Activated CD4-positive, alpha-beta T cell treated with anti-CD3 and anti-CD28 coated beads, Interleukin-2, amount 10 ng/mL, durations not matched to agents 24 days and 14 days (primary cell): ENCODE measurements at places on chromosomes 5 and 9. TPM values are rescaled to one million over a fixed set of nuclear protein-coding genes. Genes with fewer than 3 reads are reported as not detected.

GRCh38 chr5:26492906-26493459 lies 545.4 kb downstream of the CDH9 start:
- DNase-seq, result no peak

GRCh38 chr5:41878643-41879478 lies 8.6 kb upstream of the OXCT1 start:
- DNase-seq, result no peak

DNA sequence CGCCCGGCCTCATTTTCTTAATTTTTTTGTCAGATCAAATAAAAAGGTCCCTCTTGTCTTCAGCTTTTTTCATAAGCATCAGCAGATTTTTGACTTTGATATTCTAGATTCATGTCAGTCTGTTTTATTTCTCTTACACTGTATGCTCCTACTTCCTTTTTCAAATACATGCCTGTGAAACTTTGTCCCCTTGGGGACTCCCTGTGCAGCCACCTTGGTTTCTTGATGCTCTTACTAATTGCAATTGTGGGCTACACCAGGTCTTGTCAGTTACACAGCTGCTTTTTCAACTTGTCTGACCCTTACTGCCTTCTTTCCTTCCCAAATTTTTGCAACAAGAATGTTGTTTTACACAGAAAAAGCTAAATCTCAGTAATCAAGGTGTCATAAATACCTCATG lies 238.2 kb upstream of the KCNN2 start:
- DNase-seq, result peak; percentile 8

DNA sequence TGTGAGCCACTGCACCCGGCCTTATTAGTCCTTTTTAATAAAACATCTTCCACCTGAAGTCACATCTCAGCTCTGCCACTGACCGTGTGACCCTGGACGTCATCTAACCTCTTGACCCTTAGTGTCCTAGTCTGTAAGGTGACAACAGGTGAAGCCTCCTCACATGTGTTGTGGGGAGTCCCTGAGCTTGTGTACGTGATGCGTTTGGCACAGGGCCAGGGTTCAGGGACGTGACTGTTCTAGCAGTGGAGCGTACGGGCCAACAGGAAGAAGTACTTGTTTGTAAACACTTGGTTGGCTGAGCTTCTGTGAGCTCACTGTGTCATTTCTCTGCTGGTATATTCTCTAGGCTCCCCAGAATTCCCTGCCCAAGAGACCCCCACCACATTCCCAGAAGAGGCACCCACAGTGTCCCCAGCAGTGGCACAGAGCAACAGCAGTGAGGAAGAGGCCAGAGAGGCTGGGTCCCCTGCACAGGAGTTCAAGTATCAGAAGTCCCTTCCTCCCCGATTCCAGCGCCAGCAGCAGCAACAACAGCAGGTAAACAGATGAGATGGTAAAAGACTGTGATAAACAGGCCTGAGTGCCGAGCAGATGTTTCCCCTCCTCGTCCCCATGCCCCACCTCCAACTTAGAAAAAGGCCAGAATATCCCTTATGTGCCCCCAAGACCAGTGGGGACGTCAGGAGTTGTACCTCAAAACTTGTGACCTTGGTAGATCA lies 35.3 kb upstream of the POMT1 start:
- DNase-seq, result no peak

DNA sequence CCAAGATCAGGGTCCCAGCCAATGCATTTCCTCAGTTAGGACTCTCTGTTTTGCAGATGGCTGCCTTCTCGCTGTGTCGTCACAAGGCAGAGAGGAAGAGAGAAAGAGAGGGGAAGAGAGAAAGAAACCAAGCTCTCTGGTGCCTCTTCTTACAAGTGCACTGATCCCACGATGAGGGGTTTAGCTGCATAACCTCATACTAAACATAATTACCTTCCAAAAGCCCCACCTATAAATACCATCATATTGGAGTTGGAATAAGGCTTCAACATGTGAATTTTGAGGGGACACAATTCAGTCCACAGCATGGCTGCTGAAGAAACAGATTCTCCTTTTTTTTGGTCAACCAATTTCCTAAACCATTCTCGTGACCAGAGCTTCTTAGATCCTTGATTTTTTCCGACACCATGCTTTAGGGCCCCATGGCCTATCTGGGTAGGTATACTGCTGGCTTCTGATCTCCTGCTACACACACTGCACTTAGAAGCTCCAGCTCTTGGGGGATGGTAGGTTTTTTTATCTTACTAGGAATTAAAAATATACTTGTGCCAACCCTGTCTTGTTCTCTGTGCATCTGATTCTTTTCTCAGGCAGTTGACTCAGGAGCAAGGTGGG lies 5.1 kb downstream of the CAMK4 start:
- peak; percentile 80 for DNase-seq

DNA sequence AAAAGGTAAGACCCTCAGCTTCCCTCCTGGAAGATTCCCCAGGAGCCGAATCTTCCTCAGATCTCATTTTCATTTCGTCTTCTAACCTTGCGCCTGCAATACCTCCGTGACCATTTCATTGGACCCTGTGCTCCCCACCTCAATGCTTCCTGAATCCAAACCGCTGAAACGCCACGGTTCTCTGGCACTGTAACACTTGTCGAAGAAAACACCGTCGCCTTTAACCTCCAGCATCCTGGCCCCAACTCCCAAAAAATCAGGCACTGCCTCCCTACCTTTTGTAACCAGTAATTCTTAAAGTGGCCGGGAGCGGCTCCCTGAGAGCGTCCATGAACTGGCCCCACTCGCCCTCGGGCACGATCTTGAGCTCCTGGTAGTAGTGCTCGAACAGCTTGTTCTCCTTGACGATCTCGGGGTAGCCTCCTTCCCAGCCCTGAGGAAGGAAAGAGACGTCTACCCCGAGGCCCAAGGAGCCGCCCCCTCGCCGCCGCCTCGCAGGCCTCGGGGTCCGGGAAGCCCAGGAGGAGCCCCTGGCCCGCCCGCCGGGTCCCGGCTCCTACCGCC lies 438 bp downstream of the NSUN2 start:
- no peak for DNase-seq

The TLR4 gene
- not detected in 2 replicates for total RNA-seq

GRCh38 chr9:124179196-124180071 lies 78.3 kb upstream of the NEK6 start:
- peak; percentile 47 for DNase-seq

GRCh38 chr5:119385536-119386128 lies 29.8 kb downstream of the TNFAIP8 start:
- DNase-seq, result no peak

- DNase-seq, result no peak
Measured at GRCh38 chr5:148984345-148984744, 78.5 kb downstream of the SH3TC2 start.

DNA sequence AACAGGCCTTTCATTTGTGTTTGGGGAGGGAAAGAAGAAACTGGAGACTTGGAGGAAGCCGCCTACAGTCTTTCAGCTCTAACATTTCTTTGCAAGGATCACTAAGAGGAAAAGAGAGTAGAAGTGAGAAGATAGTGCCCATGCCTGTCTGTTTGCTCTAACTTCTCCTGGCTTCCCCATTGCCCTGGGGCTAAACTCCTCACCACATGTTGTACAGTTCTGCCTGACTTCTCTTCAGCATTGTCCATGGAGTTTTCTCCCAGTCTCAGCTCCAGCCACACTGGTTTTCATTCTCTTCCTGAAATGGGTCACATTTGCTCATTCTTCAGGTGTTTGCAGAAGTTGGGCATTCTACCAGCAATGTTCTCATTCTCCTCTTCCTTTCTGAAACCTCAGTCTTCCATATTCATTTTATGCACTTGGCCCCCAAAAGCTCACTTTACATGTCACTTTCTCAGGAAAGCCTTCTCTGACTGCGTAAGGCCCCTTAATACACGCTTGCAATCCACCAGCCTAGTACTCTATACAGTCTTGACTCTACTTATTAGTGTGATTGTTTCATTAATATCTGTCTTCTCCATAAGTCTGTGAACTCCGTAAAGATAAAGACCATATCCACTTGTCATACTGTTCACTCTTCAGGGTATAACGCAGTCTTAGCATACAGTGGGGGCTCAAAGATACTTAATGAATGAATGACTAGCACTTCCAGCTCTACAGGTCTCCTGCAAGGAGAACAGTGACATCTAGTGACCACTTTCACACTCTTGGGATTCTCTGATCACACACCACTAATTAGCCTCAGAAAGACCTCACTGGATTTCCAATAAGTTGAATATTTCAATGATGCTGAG lies 40.2 kb upstream of the TRIM32 start:
- DNase-seq, result peak; percentile 59

- no peak for DNase-seq
Measured at GRCh38 chr9:117403403-117403811, 11.4 kb downstream of the ASTN2 start.

GRCh38 chr5:117454716-117455212 lies 880.1 kb upstream of the SEMA6A start:
- peak; percentile 82 for DNase-seq

- no peak for DNase-seq
Measured at GRCh38 chr5:165139262-165139661, 1633.8 kb downstream of the MAT2B start.

DNA sequence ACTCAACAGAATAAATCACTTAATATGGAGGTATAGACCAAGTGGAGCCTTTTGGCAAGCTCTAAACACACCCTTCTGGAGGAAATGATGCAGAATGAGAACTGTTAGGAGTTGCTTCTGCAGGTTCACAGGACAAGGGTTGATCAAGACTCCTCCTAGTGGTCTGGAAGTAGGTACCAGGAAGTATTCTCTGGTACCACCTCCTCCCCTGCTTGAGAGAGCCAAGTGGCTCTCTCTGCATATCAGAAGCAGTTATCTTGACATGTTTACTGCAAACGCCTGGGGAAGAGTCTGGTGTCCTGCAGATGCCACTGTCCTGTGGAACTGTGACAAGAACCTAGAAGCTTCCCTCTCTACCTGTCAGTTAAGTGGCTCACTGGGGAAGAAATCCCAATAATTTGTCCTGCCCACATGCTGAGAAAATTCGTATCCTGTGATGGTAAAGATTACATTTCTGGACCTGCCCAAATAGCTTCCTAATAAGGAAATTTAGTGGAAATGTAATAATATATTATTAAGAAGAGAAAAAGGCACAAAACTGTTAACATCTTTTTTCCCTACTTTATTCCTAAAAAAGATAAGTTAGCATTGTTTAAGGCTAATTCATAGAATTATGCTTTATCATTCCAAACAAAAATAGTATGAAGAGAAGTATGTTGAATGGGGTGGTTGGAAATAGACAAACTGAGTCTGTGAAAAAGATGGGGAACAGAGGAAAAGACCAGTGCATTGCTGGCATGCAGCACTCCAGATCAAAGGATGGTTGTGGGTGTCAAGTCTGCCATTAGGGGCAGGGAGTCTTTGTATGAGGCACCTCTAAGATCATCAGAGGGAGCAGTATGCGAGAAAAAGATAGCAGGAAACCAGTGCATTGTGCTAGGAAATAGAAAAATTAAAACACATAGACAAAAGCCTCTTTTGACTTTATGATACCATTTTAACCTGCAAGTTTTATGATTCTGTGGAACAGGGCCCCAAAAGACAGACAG lies 118.8 kb downstream of the CDC42SE2 start:
- peak; percentile 89 for DNase-seq

DNA sequence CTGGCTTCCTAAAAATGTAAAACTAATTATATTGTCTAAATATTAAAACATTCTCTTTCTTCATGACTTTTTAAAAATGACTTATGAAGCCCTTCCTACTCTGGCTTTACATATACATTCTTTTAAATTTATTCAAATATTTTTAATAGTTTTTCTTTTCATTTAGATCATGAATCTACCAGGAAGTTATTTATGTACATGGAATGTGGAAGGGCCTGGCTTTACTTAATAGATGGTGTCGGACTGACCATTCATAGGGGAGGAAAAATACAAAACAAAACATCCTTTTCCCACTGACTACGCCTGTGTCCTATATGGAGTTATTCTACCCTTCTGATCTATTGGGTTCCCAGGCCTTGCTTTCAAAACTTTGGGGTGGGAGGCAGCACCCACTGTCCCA lies 129.8 kb downstream of the MACROH2A1 start:
- no peak for DNase-seq

GRCh38 chr9:100091650-100092049 lies 7.2 kb downstream of the ERP44 start:
- DNase-seq, result no peak

DNA sequence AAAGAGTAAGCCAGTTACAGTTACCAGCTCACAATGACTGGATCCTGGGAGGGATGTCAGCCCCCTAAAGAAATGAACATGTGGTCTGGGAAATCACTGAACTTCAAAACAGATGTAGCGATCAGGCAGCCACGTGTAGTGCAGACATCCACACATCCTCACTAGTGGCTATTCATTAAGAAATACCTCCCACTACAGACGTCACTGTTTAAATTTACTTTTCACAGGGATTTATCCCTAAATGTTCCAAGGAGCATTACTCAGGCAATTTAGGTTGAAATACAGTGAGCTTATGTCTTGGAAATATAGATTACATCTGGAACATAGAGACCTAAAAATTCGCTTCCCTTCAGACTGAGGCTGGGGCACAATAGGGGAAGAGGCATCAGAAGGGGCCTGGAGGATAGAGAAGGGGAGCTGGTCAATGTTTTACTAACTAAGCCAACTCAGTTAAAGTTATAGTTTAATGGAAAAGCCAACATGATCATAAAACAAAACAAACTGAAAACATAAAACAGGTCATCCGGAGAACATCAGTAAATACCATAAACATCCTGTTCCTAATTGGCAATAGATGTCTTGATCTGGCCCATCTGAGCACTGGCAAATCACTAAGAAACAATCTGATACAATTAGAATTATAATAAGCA lies 92.3 kb downstream of the FANCC start:
- DNase-seq, result no peak

- no peak for DNase-seq
Measured at GRCh38 chr5:23139338-23140171, 286.4 kb upstream of the CDH12 start.

GRCh38 chr5:36878392-36879082 lies 2.0 kb downstream of the NIPBL start:
- peak; percentile 58 for DNase-seq

- DNase-seq, result no peak
Measured at GRCh38 chr5:172999372-172999973, 15.9 kb downstream of the ATP6V0E1 start.

The TEX48 gene
- total RNA-seq, result 0.52 and 0.56 TPM in 2 replicates

DNA sequence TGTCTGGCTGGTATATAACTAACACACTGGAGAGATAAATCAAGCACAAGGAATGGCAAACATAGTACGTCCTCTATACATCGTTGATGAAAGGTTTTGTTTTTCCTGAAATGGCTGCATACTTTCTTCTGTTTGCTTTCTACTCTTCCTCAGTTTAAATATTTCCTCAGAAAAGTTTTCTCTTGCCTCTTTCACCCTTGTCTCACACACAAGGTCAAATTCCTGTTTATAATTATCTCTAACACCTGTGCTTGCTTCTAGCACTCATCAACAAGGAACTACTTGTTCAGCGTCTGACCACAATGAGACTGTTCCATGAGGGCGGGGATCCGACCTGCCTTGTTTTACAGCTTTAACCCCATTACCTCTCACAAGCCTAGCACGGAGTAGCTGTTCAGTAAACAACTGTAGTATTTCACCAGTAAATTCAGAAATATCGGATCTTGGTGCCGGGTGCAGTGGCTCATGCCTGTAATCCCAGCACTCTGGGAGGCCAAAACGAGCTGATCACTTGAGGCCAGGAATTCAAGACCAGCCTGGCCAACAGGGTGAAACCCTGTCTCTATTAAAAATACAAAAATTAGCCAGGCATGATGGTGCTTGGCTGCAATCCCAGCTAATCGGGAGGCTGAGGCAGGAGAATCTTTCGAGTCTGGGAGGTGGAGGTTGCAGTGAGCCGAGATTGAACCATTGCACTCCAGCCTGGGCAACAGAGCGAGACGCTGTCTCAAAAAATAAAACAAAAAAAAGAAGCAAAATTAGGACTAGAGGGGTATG lies 37.0 kb downstream of the NR6A1 start:
- no peak for DNase-seq
